ENCODE measurements at places on chromosomes 13 and 19.

DNA sequence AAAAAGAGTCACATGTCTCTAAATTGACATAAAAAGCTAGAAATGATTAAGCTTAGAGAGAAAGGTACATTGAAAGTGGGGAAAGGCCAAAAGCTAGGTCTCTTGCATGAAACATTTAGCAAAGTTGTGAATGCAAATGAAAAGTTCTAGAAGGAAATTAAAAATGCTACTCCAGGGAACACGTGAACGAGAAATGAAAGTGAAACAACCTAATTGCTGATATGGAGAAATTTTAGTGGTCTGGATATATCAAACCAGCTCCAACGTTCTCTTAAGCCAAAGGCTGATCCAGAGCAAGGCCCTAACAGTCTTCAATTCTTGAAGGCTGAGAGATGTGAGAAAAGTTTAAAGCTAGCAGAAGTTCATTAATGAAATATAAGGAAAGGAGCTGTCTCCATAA lies 419.8 kb downstream of the SLITRK6 start:
- no peak for DNase-seq

GRCh38 chr19:42942187-42942789 lies 5.3 kb upstream of the PSG7 start:
- DNase-seq, result no peak

DNA sequence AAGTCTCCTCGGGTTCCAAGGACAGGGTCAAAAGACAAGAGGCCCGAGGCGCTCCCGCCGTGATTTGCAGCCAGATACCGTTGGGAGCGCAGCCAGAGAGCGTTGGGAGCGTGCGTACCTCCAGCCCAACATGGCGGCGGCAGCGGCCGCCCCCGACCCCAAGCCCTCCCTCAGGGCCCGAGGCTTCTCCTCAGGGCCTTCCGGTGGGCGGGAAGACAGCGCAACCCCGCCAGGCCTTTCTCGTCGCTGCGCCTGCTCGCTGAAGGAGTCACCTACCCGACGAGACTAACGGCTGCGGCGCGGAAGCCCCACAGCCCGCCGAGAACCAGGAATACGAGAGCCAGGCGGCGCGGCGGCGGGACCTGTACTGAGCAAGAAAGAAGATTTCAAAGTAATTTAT lies 3.2 kb upstream of the ZNF850 start:
- no peak for DNase-seq

DNA sequence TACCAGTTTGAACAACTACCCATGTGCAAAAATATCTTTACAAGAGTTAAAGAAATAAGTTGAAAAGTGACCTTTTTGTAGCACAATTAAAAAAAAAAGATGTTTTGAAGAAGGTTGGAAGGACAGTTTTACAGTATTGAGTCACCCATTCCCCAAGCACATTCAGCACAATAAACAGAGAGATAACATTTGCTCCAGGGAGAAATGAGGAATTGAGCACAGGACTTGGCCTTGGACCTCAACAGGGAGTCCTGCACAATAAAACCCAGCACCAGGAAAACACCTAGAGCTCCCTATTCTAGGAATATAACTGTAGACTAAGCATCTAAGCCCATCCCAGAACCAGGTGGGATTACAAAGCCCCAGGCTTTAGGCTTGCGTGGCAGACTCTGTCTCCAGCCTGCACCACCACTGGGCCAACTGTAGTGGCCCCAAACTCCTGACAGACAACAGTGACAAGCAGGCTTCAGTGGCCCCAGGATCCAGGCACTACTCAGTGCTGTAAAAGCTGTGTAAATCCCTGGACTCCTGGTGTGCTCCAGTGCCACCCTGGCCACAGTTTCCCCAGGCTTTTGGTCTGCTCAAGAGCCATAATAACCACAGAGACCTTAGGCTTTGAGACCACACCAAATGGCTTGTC lies 857.2 kb downstream of the SLITRK1 start:
- DNase-seq, result no peak

DNA sequence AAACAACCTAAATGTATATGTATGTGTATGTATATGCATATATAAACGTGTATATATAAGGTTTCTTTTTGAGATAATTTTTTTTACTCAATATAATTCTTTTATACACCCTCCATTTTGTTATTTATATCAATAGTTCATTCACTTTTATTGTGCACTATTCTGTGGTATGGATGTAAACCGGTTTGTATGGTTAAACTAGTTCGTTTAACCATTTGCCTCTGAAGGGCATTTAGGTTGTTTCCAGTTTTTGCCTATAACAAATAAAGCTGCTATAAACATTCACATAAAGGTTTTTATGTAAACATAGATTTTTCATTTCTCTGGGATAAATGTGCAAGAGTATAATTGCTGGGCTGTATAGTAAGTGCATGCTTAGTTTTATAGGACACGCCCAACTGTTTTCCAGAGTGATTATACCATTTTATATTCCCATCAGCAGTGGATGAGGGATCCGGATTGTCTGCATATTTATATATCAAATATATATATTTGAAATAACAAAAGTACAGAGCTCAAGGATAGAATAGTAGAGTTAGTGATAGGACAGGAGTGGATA lies 380.3 kb downstream of the TSHZ3 start:
- no peak for DNase-seq

DNA sequence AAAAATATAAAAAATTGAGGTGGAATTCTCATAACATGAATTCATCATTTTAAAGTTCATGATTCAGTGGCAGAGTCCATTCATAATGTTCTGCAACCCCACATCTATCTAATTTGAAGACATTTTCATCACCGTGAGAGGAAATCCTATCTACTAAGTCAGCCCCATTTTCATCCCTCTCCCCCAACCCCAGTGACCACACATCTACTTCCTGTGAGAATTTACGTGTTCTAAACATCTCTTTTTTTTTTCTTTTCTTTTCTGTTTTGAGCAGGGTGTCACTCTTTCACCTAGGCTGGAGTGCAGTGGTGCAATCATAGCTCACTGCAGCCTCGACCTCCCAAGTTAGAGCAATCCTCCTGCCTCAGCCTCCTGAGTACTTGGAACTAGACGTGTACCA lies 17.5 kb downstream of the ATCAY start:
- DNase-seq, result no peak

- no peak for DNase-seq
Observed at GRCh38 chr13:50693727-50694126, 149.8 kb downstream of the DLEU7 start.

GRCh38 chr19:49128545-49129237 lies 9.3 kb downstream of the PPFIA3 start:
- DNase-seq, result no peak

DNA sequence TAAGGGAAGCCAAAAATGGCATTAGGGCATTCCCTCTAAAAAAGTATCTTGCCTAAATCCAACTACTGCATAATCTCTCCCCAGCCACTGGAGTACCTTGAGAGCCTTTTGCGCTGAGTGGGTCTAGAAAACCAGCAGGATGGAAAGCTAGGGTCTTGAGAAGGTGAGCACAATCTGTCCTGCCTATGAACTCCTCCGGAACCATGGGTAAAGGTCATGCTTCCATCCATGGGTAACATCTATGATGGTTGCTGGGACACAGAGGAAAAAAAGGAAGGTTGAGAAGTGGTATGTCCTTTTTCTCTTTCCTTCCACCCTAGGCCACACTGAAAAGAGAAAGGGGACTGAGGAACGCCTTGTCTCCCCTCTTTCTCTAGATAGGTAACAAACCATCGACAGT lies 52.4 kb downstream of the ZNF676 start:
- DNase-seq, result no peak

DNA sequence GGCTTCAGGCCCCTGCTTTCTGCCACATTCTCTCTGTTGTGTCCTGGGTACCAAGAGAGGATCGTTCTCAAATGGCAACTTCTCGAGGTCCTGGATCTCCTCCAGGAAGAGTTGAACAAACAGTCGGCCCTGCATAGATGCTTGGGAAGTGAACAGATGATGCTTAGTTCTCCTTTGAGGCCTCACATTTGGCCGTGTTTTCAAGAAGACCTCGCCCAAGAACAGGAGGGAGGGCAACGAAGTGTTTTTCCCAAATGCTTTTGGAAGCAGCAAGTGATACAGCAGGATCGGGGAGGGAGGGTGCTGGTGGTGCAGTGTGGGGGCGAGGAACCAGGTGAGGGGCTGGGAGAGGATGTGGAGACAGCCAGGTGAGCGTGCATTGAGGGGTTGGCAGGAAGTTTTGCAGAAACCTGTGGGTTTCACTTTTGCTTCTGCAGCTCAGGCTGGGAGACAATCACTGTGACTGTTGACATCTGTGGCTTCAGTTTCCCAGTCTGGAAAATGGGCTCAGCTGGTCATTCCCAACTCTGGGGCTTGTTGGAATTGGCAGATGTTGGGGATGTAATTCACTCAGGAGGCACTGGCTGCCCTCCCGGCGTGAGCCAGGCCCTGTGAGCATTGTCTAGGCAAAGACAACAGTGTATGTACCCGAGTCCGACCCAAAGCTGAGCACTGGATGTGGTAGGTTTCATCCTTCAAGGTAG lies 21.6 kb downstream of the MAST3 start:
- no peak for DNase-seq

GRCh38 chr19:38564981-38565690 lies 52.6 kb downstream of the MAP4K1 start:
- DNase-seq, result no peak

DNA sequence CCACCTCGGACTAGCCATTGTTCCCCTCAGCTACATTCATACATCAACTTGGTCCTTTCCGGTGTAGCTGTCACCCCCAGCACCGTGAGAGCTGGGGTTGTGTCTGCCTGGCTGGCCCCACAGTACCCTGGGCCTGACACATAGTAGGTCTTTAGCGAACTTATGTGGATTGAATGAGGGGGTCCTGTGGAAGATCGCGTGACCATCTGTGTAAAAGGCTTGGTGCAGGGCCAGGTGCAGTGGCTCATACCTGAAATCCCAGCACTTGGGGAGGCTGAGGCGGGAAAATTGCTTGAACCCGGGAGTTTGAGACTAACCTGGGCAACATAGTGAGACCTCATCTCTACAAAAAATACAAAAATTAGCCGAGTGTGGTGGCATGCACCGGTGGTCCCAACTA lies 2.0 kb downstream of the SMARCA4 start:
- DNase-seq, result no peak

- DNase-seq, result no peak
Observed at GRCh38 chr13:22451327-22451741, 729.4 kb upstream of the SGCG start.

DNA sequence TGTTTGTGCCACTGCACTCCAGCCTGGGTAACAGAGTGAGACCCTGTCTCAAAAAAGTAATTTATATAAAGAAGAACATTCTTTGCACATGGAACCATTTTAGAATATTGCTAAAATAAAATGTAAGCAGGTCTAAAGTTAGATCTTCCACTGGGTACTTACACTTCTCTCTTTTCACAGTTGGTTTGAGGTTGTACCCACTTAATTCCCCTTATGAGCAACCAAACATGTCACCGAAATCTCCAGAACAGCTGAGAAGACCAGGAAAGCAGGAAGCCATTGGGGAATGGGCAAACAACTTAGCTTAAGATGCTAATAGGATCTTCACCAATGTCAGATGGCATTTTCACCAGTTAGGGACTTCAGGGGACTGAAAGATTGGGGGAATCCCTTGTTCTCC lies 18.8 kb downstream of the NLRP4 start:
- no peak for DNase-seq

- DNase-seq, result no peak
Observed at GRCh38 chr13:20401931-20402856, 123.5 kb downstream of the CRYL1 start.

GRCh38 chr19:52415711-52416110 lies 13.2 kb upstream of the ZNF534 start:
- DNase-seq, result no peak

DNA sequence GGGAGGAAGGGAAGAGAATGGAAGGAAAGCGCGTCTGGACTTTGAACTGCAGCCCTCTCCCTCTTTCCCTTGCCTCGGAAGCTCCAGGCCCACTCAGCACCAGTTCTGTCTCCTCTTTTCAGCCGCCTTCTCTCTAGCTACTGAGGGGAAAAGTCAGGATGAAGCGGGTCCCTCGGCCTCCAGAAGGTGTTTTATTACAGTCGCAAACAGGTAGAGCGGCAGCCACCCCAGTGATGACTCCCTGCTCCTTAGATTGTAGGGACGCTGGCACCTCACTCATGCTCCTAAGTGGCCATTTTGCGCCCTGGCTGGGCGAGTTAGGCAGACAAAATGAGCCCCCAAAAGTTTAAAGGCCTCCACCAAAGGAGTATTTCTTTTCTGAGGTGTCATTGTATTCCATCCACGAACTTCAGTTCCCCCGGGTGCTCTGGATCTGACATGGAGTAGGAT lies 954 bp upstream of the STK24 start:
- DNase-seq, result no peak

GRCh38 chr13:113642563-113642962 lies 15.4 kb downstream of the ATP4B start:
- no peak for DNase-seq

DNA sequence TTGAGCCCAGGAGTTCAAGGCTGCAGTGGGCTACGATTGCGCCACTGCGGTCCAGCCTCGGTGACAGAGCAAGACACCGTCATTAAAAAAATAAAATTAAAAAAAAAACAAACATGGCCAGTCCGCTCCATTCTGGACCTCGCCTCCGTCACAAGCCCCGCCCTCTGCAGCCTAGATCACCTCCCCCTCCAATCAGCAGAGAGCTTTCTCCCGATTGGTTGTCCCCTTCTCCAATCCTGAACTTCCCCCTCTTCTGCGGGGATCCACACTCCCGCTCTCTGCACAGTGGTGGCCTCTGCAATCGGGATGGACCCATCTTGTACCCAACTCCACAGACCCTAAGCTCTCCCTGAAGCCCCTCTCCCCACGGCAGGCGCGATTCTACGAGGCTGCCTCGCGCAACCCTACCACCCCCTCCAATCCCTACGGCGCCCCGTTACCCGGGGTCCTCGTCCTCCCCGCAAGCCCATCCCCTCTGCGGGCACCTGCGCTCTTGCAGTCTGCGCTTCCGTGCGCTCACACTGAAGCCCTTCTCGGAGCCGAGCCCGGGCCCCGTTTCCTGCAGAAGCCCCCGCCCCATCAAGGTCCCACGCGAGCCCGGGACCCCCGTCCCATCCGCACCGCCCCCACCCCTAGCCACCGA lies 540 bp downstream of the TMEM160 start:
- peak; percentile 82 for DNase-seq

DNA sequence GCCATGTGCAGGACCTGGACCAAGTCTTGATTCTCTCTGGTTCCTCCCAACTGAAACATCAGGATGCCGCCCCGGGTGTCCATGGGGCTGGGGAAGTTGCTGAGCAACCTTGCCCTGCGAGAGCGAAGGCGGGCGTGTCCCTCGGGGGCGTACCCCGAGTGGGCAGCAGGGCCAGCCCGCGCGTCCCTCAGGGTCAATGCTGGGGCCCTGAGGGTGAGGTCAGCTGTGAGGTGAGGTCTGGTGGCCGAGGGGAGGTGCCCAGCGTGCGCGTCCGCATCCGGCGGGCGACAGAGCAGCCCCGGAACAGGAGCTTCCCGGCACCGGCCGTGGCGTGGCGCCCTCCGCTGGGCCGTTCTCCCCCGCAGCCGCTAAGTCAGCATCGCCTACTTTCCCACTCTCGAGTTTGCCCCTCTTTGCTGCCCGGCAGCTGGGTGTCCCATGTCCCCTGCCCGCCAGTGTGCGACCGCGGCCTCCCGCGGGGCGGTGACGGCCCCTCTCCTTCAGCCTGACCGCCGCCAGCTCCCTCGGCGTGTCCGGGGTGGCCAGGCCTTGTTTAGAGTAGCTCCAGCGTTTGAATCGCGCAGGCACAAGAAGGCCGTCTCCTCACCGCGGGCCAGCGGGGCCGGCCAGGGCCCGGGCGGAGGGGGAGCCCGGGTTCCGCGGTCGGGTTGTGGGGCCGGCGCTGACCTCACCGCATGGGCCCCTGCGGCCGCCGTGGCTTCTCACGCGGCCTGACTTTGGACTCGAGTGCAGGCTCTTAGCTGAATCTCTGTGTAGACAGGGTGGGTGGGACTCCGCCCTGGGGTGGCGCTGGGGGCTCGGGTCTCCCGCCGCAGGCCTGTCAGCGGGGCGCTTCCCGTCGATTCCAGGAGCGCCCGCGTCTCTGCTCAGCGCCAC lies 33.0 kb downstream of the GJA3 start:
- peak; percentile 53 for DNase-seq

- DNase-seq, result no peak
Observed at GRCh38 chr19:16022251-16022650, 54.0 kb upstream of the TPM4 start.

All from substantia nigra (tissue), 51 donors.